ENCODE measurements at places on chromosomes 6 and 20.

GRCh38 chr20:36501367-36502006 is 39.8 kb upstream of the MYL9 start:
- DNase-seq, result no peak

DNA sequence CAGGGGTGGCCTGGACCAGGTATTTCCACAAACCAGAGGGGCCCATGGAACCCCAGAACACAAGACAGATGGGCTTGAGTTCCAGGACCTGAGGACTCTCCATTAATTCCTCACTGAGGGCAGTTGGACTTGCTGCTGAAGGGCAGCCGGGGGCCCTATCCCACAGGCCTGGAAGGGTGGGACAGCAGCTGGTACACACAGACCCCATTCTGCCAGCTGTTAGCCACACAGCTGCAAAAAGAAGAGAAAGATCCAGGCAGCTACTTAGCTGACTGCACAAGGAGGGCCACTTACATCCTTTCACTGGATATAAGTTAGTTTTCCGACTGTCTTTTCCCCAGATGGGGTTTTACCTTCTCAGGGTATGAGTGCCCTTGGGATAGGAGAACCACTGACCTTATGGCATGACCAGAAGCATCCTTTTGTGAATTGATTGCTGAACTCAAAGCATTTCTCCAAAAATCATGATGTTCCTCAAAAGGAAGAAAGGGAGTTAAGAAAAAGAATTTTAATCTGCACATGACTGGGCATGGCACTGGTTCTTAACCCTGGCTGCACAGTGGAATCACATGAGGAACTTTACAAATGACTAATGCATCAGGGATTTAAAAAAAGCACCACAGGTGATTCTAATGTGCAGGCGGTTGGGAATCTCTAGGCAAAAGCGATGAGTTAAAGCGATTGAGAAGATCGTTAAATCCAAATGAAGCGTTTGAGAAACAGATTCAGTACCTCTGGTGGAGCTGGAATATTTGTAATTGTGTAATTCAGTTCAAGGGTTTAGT is 199.4 kb downstream of the TFAP2A start:
- no peak for DNase-seq

- DNase-seq, result no peak
Observed at GRCh38 chr6:108968325-108969316, 120.4 kb downstream of the ARMC2 start.

DNA sequence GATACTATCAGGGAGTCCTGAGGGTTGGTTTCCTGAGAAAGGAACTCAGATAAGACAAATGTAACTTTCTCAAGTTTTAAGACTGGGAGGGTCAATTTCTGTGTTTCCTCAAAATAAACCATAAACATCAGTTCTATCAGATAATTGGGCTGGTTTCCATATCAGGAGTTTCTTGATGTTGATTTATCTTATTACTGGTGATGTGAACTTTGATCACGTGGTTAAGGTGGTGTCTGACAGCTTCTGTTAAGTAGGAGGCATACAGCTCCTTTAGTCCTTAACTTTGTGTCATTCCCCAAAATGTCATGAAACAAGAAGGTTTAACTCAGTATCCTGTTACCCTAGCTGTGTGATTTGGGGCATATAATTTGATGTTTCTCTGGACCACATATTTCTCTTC is 145.2 kb downstream of the ZNF217 start:
- no peak for DNase-seq

GRCh38 chr6:160391419-160392116 is 43.4 kb downstream of the SLC22A3 start:
- no peak for DNase-seq

DNA sequence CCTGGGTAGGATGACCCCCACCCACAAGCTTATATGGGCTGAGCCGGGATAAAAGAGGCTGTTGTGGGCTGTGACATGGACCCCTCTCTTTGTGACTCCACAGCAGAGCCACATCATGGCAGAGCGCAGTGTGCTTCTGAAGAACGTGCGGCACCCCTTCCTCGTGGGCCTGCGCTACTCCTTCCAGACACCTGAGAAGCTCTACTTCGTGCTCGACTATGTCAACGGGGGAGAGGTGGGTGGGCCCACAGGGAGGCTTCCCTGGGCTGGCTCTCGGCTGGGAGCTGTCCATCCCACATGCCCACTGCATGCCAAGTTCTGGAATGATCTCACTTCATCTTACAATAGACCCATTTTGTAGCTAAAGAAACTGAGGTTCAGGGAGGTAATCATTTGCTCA is 10.5 kb downstream of the SGK2 start:
- no peak for DNase-seq

DNA sequence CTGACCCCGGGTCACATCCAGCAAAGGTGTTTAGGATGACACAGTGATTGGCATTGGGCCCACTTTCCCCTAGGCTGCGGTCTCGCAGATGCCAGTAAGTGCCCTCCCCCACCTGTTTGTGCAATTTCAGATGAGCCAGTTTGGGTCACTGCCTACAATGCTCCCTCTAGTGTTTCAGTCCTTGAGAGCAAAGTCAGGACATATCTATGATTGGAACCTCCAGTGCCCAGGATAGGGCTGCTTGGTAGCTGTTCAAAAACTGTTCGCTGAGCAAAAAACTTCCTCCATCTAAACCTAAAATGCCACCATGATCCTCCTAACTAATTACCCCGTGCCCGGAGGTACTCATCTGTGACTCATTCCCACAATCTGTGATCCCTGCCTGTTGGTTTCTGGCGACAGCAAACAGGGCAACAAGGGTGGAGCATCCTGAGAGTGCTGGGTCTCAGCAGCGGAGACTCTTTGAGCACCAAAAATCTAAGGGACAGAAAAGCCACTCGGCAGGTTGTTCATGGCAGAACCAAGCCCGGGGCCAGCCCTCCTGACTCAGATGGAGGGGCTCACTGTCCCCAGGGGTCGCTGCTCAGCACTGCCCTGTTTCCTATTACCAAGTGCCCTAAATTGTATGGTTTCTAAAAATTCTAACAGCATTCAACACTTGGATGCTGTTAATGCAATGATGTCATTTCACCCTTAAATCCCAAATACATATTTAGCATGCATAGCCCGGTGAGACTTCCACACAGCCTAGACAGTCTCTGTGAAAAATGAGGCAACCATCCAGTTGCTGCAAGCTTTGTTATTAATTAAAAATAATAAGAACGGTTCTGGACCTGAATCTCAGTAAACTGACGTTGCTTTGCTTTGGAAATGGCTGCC is 5.0 kb downstream of the VSX1 start:
- no peak for DNase-seq

DNA sequence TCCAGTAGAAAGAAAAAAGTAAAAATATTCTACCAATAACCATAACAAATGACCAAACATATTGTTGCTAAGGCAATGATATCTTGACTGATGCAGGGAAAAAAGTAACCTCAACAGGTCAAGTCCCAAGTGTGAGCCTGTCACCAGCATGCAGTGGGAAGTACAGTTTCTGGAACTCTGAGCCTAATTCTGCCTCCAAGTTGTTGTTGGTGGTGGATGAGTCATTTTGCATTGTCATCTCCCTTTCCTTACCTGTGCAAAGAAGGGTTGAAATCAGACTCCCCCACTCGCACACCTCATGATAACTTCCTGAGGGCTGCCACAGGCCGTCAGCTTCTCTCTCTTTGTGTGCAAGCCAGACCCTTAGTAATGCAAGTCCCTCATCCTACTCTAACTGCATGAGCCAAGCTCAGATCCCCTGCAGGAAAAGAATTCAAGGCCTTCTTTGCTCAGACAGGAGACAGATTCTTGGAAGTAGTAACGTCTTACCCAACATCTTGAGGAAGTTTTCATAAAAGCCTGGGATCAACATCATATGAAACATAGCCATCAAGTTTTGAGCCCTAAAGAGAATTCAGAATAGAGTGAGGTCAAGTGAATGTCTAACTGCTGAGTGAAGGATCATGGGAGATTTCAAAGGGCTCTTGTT is 207.6 kb upstream of the FOXA2 start:
- DNase-seq, result no peak

GRCh38 chr6:158232316-158233213 is 64.4 kb downstream of the GTF2H5 start:
- no peak for DNase-seq

DNA sequence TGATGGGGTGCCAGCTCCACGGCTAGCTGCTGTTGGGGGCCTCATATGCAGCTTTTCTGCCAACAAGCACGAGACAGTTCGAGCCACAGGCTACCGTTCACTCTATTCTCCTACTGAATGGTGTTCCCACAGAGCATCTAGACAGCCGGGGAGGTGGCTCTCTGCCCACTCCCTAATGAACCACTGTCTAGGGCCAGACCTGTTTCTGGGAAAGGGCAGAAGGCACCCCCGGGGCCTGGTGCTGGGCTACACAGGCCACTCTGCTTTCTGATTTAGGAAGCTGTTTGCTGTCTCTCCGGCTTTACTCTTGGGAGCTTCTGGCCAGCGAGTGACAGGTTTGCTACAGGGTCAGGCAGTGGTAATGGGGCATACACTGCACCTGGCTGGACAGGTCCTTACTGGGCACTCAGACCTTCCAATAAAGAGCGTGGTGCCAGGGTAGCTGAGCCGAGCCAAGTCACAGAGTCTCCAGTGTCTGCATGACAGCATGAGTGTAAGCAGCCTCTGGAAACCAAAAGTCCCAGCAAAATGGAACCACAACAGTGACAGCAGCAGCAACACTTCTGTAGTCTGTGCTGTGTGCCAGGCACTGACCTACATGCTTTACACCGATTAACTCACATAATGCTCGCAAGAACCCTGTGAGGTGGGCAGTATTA is 8.4 kb downstream of the CCDC167 start:
- DNase-seq, result no peak

- DNase-seq, result no peak
Observed at GRCh38 chr6:19789100-19789803, 47.9 kb upstream of the ID4 start.

DNA sequence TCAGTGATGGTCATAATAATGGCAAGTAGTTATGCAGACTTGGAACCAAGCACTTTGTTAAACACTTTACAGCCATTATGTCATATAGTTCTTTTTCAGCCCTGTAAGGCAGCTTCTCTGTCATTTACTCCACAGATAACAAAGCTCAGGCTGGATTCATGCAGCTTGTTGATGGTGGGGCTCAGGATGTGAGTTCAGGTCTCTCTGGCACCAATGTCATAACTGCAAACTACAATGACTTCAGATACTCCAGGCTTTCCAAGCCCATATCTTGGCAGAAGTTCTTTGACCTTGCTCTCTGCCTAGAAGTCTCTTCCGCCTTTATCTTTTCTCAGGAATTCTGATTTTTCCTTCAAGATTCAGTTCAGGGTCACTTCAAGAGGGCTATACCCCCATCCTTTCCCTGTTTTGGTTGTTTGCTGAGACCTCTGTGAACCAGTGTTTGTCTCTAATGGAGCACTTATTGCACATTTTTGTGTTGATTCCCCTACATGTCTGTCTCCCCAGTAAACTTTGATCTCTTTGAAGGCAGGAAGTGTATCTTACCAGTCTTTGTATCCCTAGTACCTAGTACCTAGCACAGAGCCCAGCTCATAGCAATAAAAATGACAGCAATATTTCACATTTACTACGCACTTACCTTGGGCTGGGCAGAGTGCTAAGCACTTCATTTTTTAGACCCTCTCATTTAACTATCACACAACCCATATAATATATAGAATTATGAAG is 19.7 kb upstream of the EFHC1 start:
- no peak for DNase-seq

GRCh38 chr6:93047033-93047432 is 372.3 kb downstream of the EPHA7 start:
- no peak for DNase-seq

DNA sequence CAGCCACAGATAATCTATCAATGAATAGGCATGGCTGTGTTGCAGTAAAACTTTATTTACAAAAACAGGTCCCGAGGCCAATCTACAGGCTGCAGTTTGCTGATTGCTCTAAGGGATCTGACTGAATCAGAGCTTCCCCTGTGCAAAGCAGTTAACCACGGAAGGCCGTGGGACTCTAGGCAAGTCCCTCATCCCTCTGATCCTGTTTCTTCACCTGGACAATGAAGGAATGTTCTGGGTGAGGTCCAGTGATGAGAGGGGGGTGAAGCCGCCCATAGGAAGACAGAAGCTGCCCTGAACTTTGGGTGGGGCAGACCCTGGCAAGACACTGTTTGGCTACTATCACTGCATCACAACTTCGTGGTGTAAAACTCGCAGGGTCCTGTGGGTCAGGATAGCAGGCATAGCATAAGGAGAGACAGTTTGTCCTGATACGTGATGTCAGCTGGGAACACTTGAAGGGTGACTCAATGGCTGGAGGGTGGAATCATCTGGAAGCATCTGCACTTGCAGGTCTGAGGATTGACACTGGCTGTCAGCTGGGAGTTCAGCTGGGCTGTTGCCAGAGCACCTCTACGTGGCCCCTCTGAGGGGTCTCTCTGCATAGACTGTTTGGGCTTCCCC is 33.3 kb upstream of the TGM2 start:
- DNase-seq, result no peak

DNA sequence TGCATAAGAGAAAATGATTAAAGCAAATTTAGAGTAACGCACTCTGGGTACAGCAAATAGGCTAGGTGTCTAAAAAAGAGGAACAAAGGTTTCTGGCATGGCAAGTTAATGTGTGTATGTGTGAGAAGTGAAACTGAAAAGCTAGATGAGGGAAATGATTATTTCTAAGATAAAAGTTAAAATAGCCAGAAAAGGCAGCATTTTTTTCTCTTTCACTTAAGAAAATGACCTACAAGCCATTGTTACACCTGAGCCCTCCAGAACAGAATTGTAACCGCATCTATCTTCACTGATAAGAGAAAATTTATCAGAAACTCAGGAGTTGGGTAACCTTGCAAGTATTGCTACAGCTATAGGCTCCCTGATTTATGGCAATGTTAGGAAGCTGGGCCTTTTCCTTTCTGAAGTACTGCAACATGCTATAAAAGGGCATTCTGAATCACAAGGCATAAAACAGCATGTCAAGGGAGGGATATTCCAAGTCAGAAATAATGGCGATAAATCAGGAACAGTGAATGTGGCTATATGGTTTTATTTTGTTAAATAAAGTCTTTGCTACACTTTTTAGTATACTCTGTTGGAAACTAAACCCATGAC is 395.3 kb downstream of the TBC1D32 start:
- DNase-seq, result no peak

DNA sequence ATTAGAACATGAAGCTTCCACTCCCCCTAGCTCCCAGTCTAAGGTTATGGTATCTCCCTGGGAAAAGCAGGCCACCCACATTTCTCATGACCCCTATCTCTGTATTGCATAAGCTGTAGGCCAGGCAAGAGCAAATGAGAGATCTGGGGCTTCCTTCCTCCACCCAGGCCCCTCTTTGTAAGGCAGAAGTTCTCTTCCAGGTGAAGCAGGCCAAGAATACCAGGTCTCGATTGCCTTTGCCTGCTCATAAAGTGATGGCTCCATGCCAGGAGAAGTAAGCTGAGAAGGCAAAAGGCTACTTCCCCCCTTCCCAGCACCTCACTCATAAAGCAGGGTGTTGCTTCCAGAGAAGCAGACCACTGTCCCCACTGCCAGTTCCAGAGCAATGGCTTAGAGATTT is 144.1 kb upstream of the KCNK16 start:
- no peak for DNase-seq
